ENCODE measurements at places on chromosomes 6 and 20.

DNA sequence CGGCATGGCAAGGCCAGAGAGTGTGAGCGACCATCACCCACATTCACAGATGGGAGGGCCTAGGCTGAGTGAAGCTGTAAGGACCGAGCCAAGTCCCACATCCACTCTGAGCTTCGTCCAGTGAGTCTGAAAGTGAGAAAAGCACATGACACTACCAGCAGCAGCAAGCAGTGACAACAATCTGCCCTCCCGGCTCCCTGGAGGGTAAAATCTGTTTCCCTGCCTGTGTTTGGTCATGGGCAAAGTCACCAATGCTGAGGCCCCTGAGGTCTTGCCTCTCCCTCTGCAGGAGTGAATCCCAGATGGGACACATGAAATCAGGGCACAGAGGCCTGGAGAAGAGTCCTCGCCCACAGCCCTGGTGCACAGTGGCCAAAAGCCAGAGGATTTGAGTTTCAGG, 6.4 kb upstream of the CST7 start:
- DNase-seq, result no peak

- no peak for DNase-seq
Measured at GRCh38 chr6:135521431-135521830, 23.9 kb upstream of the AHI1 start.

DNA sequence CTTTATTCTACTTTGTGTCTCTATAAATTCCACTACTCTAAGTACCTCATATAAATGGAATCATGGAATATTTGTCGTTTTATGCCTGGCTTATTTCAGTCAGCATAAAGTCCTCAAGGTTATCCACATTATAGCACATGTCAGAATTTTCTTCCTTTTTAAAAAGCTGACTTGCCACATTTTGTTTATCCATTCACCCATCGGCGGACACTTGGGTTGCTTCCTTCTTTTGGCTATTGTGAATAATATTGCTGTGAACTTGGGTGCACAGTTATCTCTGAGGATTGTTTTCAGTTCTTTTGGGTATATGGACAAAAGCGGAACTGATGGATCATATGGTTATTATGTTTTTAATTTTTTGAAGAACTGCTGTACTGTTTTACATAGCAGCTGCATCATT, 39.1 kb upstream of the ME1 start:
- no peak for DNase-seq

GRCh38 chr6:113049190-113049589, 702.1 kb downstream of the RFPL4B start:
- no peak for DNase-seq

DNA sequence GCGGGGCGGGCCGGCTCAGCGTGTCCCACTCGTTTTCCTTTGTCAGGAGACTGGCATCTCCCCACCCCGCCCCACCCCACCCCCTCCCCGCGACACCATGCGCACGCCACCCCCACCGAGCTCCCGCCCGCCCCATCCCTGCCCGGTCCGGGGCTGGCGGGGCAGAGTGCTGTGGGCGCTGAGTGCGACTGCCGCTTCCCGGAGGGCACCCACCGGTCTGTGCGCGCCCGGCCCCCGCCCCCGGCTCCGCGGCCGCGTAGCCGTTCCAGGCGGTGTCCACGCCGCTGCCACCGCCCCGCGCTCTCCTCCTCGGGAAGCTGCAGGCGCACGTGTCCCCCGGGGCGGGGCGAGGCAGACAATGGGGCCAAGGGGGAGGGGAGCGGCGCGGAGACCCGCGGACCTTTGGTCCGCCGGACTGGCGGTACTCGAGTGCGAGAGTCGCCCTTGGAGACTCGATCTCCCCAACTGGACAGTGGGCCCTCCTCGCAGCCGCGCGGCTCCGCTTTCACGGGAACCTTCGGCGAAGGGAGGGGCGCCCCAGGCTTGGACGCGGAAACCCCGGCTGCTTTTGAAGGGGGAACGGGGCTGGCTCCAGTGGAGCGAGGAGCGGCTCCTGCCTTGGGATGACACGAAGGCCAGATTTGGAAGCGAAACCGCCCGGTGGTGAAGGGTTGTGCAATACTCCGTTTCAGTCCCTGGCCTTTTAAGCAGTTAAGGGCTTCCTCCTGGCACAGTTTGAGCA, 1.0 kb upstream of the SYNCRIP start:
- no peak for DNase-seq

DNA sequence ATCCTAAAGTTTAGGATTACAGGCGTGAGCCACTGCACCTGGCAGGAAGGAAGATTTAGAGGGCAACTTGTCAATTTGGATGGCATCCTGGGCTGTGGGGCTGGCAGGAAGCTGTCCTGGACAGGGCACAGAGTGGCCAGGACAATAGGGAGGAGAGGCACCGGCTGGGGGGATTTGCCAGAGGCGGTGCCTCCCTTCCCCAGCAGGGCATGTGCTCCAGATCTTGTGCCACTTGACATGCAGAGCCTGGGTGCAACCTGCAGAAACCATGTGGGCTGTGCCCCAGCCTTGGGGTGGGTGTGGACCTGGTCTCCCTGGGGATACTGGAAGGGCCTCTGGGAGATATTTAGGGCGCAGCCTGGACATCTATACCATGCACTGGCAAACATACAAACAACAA, 58.6 kb upstream of the EEF1A1 start:
- DNase-seq, result no peak

GRCh38 chr20:3045042-3045815, 623 bp upstream of the MRPS26 start:
- peak; percentile 92 for DNase-seq

DNA sequence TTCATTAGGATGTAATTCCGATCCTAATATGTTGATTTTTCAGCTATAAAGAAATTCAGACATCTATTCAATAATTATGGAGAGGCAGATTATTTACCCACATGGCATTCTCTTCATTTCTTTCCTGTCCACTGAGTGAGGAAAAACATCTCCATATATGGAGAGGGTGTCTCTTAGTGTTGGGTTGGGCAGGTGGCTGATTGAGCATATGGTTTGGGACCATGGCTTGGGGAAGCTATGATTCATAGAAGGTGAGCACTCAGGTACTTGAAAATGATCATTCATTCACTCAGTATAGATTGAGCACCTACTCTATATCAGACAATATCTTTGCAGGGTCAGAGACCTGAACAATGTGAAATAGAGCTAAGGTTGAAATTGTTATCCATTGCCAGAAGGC, 41.3 kb upstream of the IL20RA start:
- DNase-seq, result no peak

- DNase-seq, result no peak
Measured at GRCh38 chr6:33826537-33826936, 22.7 kb upstream of the MLN start.

GRCh38 chr6:150208611-150209352, 65.9 kb downstream of the PPP1R14C start:
- DNase-seq, result peak; percentile 68

DNA sequence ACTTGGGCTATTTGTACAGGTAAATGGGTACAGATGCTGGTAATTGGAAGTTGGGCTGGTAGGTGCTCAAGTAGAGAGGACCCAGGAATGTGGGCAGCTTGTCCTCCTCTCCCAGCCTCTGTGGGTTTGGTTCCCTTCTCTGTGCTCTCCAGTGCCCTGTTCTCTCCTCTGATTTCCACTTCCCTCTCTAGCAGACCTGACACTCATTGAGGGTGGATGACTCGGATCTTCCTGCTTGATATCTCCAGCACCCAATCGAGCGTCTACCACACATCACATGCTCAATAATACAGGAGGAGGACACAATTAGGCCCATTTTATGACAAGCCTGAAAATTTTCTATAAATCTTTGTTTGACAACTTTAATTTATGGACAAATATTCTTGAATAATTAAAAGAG, 23.7 kb downstream of the CST1 start:
- no peak for DNase-seq
